Vein endothelial cell (primary cell): ENCODE measurements at places on chromosomes 3 and 15. TPM values are rescaled to one million over a fixed set of nuclear protein-coding genes. Genes with fewer than 3 reads are reported as not detected.

The ALPK3 gene
- 69.8 and 95.4 TPM in 2 replicates for total RNA-seq

The NCEH1 gene
- 18.6 and 33.7 TPM in 2 replicates for total RNA-seq

The SNX1 gene
- total RNA-seq, result 45.1 and 48.3 TPM in 2 replicates

The TGFBR2 gene
- 563 and 653 TPM in 2 replicates for total RNA-seq

The CHST14 gene
- 18.6 and 20.6 TPM in 2 replicates for total RNA-seq

The CKMT1B gene
- total RNA-seq, result not detected in 2 replicates

The TGM5 gene
- total RNA-seq, result not detected in 2 replicates

The CCDC50 gene
- total RNA-seq, result 132 and 216 TPM in 2 replicates

The ISL2 gene
- 0.10 and 0.33 TPM in 2 replicates for total RNA-seq

The DAZL gene
- not detected in 2 replicates for total RNA-seq

The LMCD1 gene
- total RNA-seq, result 25.2 and 25.8 TPM in 2 replicates

The RFC4 gene
- 13.4 and 22.9 TPM in 2 replicates for total RNA-seq

The GOLGA8G gene
- not detected in 2 replicates for total RNA-seq

The EFHB gene
- 0.33 TPM in 1 of 2 replicates, not detected in the other for total RNA-seq

The TM4SF18 gene
- 91.5 and 264 TPM in 2 replicates for total RNA-seq

The ATP11B gene
- total RNA-seq, result 63.7 and 70.9 TPM in 2 replicates

The PRR20G gene
- not detected in 2 replicates for total RNA-seq

The P2RY13 gene
- not detected in 2 replicates for total RNA-seq

The FOXB1 gene
- not detected in 2 replicates for total RNA-seq

The MORC1 gene
- total RNA-seq, result not detected in 2 replicates

The GABRB3 gene
- total RNA-seq, result 0.76 TPM in 1 of 2 replicates, not detected in the other

The CLPX gene
- 42.8 and 54.5 TPM in 2 replicates for total RNA-seq

The KATNBL1 gene
- total RNA-seq, result 42.8 and 61.0 TPM in 2 replicates

The DNAH12 gene
- total RNA-seq, result under 0.01 and 0.10 TPM in 2 replicates

The KAT2B gene
- 7.8 and 13.4 TPM in 2 replicates for total RNA-seq

The DHFR2 gene
- 2.4 and 2.9 TPM in 2 replicates for total RNA-seq

The TEX55 gene
- total RNA-seq, result not detected in 2 replicates
